ENCODE measurements at places on chromosomes 16 and 17.

DNA sequence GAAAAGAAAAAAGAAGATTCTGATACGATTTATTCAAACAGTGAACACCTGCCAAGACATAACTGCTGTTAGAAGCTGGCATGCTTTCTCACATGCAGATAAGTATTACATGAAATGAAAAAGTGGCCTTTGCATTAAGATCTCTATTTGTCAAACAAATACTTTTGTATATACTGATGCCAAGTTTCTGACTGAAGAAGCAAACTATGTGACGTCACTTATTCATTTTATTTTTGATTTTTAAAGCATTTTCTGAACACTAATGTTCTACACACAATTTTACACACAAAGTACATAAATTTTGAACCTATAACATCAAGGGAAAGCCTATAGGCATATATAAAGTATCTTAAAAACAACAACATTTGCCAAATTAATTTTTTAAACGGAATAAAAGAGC lies 153.8 kb downstream of the CEP112 start:
- DNase-seq: no peak

DNA sequence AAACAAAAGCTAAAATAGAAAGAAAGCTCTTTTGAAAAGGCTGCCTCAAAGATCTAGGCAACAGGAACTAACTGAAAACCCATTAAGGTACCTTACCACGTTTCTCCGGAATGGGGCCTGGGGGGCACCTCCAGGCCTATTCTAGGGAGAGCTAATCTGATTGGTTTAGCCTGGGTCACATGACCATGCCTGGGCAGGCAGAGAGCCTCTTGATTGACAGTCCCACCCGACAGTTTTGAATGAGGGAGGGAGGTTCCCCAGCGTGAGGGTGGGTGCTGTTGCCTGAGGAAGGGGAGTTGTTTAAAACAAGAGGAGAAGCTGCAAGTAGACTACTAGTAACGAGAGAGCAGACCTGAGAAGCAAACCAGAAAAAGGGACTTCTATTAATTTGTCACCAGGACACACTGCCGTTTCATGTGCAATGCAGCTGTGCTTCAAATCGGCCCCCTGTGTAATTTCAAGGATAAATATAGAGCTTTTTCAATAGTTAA lies 143.4 kb upstream of the HS3ST2 start:
- DNase-seq: peak; percentile 40

DNA sequence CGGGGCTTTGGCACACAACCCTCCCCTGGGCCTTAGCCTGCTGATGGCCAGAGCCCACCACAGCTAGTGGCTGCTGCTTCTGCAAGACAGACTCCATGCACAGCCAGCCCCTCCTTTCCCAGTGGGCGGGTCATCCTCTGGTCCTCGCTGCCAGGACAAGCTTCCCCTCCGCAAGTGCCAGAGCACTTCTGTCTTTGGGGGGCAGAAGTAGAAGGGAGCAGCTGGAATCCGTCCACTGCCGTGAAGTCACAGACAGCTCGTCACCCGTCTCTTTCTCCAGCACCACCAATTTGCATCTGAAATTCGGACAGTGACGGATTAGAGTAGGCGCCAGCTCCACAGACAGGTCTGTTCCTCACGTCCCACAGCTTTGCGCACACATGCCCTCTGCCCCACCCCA lies 31.3 kb upstream of the NAT9 start:
- no peak for DNase-seq

DNA sequence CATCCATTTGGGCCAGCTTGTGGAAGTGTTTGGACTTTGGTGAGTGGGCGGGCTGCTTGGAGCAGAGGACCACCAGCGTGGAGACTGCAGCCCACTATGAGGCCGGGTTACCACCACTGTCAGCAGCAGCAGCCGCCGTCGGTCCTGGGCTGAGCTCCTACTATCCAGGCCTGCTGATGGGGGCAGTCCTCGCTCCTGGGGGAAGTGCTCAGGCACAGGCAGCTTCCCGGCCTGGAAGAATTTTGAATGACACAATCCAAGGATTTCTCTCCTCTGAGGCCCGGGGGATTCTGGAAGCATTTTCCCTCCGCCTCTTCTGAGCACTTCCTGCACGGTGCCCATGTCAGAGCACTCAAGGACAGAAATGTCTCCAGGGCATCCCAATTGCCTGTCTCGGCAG lies 5.3 kb upstream of the NOD2 start:
- no peak for DNase-seq

DNA sequence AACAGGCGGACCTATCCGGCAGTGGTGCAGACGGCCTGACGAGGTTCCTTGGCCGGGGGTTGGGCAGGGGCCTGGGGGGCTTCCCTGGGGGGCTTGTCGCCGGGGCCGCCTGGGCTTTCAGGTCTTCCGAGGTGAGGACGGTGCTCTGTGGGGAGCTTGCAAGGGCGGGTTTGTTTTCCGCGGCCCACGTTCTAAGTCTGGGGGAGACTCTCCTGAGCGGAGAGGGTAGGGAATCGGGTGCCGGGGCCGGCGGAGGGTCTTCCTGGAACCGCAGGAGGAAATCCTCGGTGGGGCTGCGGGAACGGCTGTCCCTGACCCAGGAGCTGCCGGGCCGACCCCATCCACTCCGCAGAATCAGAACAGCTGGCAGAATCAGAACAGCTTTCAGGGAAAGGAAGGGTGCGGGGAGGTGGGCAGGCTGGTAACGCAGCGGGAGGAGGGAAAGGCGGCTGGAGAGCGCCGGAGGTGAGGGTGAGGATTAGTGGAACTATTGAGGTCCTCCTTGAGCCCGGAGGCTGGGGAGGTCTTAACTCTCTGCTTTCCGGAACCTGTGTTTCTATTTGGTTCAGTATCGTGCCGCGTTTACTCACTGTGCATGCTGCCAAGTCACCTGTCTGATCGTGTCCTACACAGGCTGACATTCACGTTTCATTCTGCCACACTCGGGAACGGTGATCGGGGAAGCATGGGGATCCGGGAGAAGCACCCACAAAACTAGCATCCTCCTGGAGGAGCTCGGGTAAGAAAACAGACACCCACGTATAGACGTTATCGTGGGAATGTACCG lies 28.9 kb downstream of the CPSF4L start:
- peak; percentile 54 for DNase-seq

GRCh38 chr16:87129771-87130170 lies 187.4 kb downstream of the C16orf95 start:
- peak; percentile 66 for DNase-seq

DNA sequence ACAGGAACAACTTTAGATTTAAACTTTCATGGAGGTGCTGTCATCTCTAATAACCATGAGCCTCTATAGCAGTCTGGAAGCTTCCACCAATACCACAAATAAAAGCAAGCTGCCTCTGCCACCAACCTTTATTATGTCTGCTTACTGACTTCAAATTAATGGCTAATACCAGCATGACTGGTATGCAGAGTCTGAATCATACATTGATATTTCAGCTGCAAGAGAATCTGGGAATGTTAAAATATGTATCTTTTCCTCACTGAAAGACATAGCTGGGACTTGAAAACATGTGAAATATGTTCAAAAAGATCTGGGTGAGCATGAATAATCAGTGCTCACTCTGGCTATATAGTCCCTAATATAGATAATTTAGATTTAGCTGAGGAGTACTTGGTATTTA lies 488.6 kb downstream of the CDH8 start:
- DNase-seq: no peak

GRCh38 chr16:81515281-81515680 lies 70.7 kb downstream of the CMIP start:
- no peak for DNase-seq

DNA sequence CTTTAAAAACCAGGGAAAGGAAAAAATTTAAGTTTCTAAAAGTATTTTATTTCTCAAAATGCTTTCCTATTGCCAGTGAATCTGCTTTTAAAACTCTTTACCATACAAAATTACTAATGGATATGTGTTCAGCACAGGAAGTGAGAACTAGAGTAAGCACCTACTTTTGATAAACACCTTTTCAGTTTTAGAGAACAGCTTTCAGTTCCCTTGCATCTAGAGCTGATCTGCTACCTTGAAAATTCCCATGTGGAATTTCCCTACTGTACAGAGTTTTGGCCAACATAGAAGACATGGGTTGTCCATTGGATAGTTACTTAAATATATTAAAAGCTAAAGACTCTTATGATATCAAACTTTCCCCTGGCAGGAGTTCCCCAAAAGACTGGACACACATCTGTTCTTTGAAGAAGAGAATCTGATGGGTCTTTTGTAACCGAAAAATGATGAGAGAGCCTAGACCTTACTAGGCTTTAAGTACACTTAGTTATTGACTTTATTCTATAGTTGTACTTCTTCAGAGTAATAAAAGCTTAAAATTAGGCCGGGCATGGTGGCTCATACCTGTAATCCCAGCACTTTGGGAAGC lies 112.1 kb upstream of the CNTNAP4 start:
- DNase-seq: no peak

- DNase-seq: no peak
Measured at GRCh38 chr16:66001432-66001831, 365.1 kb upstream of the CDH5 start.

DNA sequence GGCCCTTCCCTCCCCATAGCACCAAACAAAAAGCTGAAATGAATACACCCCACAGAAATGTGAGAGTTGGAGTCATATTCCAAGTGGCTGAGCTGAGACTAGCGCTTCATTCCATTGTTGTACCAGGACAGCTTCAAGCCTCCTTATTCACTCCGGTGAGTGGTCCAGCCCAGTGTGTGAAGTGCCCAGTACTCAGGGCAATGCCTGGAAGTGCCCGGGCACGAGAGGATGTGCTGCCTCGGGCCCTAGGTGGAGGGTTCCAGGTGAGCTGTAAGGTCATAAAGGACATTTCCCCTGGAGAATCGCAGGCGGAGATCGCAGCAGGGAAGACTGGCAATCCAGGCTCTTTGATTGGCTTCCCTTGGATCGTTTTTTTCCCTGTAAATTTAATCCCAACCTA lies 5.4 kb upstream of the CYLD start:
- no peak for DNase-seq

DNA sequence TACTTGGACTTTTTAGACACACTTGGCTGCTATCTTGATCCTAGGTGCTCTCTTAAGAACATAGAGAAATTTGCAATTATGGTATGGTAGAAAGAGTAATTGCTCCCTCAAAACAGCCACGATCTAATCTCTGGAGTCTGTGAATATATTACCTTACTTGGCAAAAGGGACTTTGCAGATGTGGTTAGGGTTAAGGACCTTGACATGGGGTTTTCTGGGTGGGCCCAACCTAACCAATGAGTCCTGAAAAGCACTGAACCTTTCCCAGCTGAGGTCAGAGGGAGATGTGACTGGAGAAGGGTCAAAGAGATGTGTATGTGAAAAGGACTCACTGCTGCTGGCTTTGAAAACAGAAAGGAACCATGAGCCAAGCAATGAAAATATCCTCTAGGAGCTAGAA lies 26.7 kb upstream of the MED13 start:
- no peak for DNase-seq

DNA sequence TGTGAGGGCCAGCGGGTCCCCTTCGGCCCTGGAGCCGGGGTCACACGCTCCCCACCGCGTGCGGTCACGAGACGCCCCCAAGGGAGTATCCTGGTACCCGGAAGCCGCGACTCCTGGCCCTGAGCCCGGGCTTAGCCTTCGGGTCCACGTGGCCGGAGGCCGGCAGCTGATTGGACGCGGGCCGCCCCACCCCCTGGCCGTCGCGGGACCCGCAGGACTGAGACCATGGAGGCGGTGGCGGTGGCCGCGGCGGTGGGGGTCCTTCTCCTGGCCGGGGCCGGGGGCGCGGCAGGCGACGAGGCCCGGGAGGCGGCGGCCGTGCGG lies at the start of gene NAGLU:
TSS of gene NAGLU (plus strand) at position 194 of the 324 bp plus-strand sequence. CDS start at position 226, 32 bp downstream.
- peak; percentile 99 for DNase-seq

GRCh38 chr17:81394921-81395599 lies at the start of gene BAHCC1:
TSS of gene BAHCC1 (plus strand) at chr17:81395457. CDS start at chr17:81399740, 4,283 bp downstream.
- DNase-seq: peak; percentile 100

DNA sequence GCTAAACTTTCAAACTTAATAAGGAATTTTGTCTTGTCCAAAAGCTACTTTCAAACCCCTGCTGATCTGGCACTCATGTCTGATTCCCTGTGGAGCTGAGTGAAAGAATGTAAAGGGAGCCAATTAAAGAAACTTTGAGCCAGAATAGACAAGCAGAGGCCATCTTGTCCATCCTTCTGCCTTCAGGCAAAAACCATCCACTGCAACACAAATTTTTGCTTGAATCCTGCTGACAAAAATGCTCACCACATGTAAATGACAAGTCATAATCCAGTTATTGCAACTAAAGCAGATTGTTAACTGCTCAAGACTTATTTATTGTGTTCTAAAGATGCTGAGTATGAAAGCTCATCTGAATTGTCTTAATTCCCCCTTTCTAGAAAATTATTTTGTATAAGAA lies 124.0 kb upstream of the HLF start:
- DNase-seq: no peak

GRCh38 chr16:2035431-2036199 lies 8.9 kb downstream of the NHERF2 start:
- peak; percentile 93 for DNase-seq

DNA sequence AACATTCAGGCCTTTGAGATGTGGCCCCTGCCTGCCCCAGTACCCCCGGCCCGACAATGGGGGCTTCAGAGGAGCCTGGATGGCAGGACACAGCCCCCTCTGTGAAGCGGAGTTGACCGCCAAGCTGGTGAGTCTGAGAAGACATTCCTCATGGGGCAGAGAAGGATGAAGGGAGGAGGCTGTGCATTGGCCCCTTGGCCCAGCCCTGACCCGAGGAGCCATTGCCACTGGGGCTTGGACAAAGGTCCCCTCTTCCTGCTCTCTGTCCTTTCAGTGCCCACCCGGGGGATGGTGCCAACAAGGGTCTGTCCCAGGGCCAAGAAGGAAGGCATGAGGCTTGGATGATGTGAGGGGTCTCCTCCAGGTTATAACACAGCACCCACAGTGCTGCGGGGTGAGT lies 30.9 kb upstream of the PHB1 start:
- DNase-seq: no peak

- DNase-seq: no peak
Measured at GRCh38 chr17:82383411-82383810, 11.8 kb downstream of the UTS2R start.

- no peak for DNase-seq
Measured at GRCh38 chr16:57271867-57272495, 12.5 kb downstream of the PLLP start.

- DNase-seq: no peak
Measured at GRCh38 chr17:66985338-66986237, 21.1 kb downstream of the CACNG4 start.

DNA sequence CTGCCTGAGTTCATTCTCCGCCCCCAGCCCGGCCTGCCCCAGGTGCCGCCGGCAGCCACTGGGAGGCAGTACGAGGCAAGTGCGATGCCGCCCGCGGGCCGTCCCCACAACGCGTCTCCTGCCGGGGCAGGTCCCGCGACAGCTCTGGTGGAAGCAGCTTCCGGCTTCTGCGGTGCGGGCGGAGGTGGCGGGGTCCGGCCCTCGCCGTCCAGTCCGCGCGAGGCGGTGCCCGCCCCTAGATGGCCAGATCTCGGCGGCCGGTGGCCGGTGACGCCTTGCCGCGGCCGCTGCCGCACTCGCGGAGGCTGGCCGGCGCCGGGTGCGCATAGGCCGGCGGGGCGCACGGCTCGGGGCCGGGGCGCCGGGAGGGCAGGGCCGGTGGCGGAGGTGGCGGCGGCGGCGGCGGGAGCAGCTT lies 1.8 kb downstream of the GJD3 start:
- DNase-seq: peak; percentile 91

Data from hepatic stellate cell (primary cell).